Transverse colon (tissue), 4 donors: ENCODE measurements at places on chromosomes 7 and 10.

DNA sequence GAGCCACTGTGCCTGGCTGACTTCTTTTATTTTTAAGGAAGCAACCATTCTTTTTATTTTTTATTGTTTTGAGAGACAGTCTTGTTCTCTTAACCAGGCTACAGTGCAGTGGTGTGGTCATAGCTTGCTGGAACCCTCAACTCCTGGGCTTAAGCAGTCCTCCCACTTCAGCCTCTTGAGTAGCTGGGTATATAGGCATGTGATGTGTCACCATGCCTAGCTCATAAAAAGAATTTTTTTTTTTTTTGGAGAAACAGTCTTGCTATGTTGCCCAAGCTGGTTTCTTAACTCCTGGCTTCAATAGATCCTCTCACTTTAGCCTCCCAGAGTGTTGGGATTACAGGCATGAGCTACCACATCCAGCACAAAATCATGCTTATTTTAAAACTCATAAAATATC is 5.8 kb downstream of the MCU start:
- no peak for DNase-seq

DNA sequence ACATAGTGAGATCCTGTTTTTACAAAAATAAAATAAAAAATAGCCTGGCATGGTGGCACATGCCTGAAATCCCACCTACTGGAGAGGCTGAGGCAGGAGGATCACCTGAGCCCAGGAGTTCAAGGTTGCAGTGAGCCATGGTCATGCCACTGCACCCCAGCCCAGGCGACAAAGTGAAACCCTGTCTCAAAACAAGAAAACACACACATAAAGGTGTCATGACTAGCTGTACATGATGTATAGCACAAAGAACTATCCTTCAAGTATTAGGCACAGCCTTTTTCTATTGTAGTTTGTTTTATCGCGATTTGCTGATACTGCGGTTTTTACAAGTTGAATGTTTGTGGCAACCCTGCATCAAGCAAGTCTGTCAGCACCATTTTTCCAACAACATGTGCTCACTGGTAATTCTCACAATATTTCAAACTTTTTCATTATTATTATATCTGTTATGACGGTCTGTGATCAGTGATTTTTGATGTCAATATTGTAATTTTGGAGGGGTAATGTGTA is 11.5 kb upstream of the SNX13 start:
- no peak for DNase-seq

DNA sequence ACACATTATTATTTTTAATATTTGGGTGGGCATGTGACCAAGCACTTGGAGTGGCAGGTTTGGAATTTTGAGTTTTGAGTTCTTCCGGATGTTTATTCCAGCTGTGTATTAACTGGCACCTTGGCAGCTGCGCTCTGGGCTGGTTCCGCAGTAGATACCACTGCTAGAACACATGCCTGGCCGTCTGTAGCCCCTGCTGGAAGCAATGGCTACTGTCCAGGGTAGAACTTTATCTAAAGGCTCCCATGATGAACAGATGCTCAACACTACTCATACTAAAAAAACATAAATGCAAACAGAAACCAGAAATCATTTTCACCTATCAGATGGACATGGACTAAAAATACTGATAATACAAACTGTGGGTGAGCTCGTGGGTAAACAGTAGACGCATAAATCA is 19.4 kb upstream of the SH3PXD2A start:
- DNase-seq = no peak

- peak; percentile 7 for DNase-seq
Measured at GRCh38 chr7:69078997-69079769, 519.1 kb upstream of the AUTS2 start.

GRCh38 chr10:124614003-124614659 is 130.0 kb downstream of the FAM53B start:
- no peak for DNase-seq

- DNase-seq = peak; percentile 54
Measured at GRCh38 chr10:52779541-52780390, 7.2 kb upstream of the MBL2 start.
